ENCODE measurements at places on chromosomes 6 and 20.

DNA sequence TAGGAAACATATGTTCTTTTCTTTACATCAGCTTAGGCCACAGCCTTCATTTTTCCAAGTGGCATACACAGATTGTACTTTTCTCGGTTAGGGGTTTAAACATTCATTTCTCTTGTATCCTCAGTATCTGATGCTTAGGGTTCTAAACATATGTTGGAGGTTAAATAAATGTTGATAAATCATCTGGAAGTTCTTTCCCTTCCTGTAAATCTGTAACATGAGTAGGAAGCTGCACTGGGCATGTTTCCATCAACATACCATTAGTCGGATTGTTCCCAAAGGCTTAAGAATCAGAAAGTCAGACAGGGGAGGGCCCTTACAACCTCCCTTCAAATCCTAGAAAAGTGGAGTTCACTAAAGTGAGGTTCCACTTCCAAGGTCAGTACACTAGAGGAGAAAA is 54.8 kb upstream of the BCLAF1 start:
- H3K4me3 ChIP-seq = no peak overlapping the region
- peaks cover 2% of the 10 kb centered on the region for H3K27me3 ChIP-seq
- H3K27ac ChIP-seq = no peak overlapping the region
- no peak for DNase-seq
- peaks cover 3% of the 10 kb centered on the region for H3K4me1 ChIP-seq

GRCh38 chr20:15061955-15062354 is 724.5 kb upstream of the FLRT3 start:
- no peak overlapping the region for H3K4me3 ChIP-seq
- H3K36me3 ChIP-seq = no peaks in the 10 kb centered on the region
- no peak for DNase-seq
- no peaks in the 10 kb centered on the region for H3K27me3 ChIP-seq
- H3K27ac ChIP-seq = no peak overlapping the region

DNA sequence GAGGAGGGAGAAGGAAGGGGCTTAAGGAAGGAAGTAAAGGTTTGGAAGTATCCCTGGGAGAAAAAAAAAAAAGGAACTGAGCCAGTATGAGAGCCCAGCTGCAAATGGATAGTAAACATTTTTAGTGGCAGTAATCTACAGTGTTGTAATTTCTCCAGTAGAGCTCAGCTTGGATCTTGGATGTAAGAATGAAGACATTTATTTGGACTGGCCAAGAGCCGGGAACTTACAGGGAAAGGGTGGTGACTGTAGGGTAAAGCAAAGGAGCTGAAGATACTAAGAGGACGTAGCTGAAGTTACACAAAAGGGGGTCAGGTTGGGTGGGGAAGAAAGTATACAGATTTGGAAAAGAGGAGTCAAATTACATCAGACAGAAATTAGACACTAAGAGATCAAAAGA is 13.5 kb downstream of the EEF1E1 start:
- no peaks in the 10 kb centered on the region for H3K27me3 ChIP-seq
- H3K27ac ChIP-seq = no peak overlapping the region
- H3K4me3 ChIP-seq = no peak overlapping the region
- peaks cover 57% of the 10 kb centered on the region for H3K36me3 ChIP-seq
- H3K4me1 ChIP-seq = no peaks in the 10 kb centered on the region
- no peak for DNase-seq

- peaks cover 41% of the 10 kb centered on the region for H3K27me3 ChIP-seq
- H3K4me3 ChIP-seq = no peak overlapping the region
- DNase-seq = no peak
- no peak overlapping the region for H3K27ac ChIP-seq
- H3K4me1 ChIP-seq = no peaks in the 10 kb centered on the region
- H3K36me3 ChIP-seq = no peaks in the 10 kb centered on the region
Observed at GRCh38 chr20:49385465-49385864, 97.0 kb downstream of the KCNB1 start.

- peaks cover 3% of the 10 kb centered on the region for H3K4me1 ChIP-seq
- no peaks in the 10 kb centered on the region for H3K27me3 ChIP-seq
Observed at GRCh38 chr6:87623248-87623647, 33.3 kb downstream of the ORC3 start.

DNA sequence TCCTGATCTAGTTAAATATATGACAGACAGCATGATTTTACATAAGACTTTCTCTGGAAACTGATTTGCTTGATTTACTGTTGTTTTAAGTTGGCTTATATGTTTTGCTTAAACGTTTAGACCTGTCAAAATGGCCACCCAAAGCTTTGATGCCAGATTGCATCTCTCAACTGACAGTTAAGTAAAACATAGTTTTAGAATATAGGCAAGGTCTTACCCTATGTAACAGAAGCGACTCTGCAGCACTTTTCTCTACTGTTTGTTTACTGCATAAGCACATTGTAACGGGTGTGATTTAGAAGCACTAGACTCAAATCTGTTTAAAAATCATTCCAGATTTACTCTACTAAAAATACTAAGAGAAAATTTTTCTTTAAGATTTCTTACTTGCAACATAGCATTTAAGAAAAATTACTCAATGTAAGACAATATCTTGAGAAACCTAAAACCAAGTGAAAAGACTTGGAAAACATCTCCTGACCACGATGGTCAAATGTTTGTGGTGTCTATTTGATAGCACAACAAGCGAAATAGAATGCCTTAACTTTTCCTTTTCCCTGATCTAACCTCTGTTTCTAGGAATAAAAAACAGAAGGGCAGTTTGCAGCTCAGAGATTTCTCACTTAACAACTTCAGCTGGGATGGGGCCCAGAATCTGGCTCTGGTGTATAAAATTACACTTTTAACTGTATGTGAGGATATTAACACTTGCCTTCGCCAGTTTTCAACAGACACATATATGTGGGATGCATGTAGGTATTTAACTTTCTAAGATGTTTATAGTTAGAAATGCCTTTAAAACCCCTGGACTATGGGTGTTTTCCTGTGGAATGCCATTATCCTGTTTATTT is 47.4 kb downstream of the AIG1 start:
- H3K27me3 ChIP-seq = no peaks in the 10 kb centered on the region
- H3K36me3 ChIP-seq = no peaks in the 10 kb centered on the region
- DNase-seq = no peak
- H3K4me3 ChIP-seq = no peak overlapping the region
- H3K4me1 ChIP-seq = peaks cover 2% of the 10 kb centered on the region

- H3K4me3 ChIP-seq = no peak overlapping the region
- H3K27ac ChIP-seq = peak overlapping the region; percentile 78
- H3K27me3 ChIP-seq = no peaks in the 10 kb centered on the region
Observed at GRCh38 chr20:37007898-37008649, 56.6 kb upstream of the SAMHD1 start.

DNA sequence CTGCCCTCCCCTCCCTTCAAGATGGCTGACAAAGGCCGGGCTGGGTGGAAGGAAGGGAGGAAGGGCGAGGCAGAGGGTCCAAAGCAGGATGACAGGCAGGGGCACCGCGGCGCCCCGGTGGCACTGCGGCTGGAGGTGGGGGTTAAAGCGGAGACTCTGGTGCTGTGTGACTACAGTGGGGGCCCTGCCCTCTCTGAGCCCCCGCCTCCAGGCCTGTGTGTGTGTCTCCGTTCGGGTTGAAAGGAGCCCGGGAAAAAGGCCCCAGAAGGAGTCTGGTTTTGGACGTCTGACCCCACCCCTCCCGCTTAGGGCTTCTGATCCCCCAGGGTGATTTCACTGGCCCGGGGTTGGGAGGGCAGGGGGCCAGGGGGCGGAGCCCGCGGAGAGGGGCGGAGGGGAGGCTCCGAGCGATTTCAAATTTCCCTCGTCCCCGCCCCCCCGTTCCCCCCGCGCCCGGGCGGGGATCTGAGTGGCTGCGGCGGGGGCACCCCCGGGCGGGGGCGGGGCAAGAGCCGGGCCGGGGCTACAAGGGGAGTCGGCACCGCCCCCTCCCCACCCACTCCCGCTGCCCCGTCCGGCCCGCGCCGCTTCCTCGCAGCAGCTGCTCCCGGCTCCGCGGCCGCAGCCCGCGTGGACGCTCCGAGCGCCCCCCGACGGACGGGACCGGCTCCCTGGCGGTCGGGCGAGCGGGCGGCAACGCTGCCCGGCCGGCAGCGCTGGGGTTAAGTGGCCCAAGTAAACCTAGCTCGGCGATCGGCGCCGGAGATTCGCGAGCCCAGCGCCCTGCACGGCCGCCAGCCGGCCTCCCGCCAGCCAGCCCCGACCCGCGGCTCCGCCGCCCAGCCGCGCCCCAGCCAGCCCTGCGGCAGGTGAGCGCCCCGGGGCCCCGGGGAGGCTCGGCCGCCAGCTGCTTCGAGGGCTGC is at the start of gene DNMT3B:
DNMT3B (plus strand) TSS at position 555 of the 923 bp plus-strand sequence. CDS start 17,939 bp downstream, outside the sequence.
- peaks cover 24% of the 10 kb centered on the region for H3K4me1 ChIP-seq
- DNase-seq = peak; percentile 87
- H3K27me3 ChIP-seq = peaks cover 20% of the 10 kb centered on the region
- no peaks in the 10 kb centered on the region for H3K36me3 ChIP-seq
- peak within 1 kb of the TSS; percentile 7 for H3K27ac ChIP-seq
- H3K4me3 ChIP-seq = peak within 1 kb of the TSS; percentile 85

DNA sequence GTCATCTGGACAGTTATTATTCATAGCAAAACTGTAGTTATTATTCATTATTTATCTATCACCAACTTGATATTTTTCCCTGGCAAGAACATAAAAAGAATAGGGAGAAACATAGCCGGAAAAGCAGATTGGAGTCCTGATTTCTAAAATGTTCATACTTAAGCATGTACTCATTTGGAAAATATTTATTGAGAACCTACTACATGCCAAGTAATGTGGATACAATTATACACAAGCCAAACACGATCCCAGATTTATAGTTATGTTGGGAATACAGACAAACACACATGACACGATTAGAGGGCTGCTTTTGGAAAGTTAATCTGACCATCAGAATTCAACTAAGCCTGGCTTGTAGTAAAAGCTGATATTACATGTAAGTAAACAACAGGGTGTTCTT is 30.7 kb downstream of the ARHGAP18 start:
- no peak for DNase-seq
- H3K4me1 ChIP-seq = peaks cover 61% of the 10 kb centered on the region
- no peak overlapping the region for H3K4me3 ChIP-seq
